ENCODE measurements at places on chromosomes 4 and X. TPM values are rescaled to one million over a fixed set of nuclear protein-coding genes. Genes with fewer than 3 reads are reported as not detected.

DNA sequence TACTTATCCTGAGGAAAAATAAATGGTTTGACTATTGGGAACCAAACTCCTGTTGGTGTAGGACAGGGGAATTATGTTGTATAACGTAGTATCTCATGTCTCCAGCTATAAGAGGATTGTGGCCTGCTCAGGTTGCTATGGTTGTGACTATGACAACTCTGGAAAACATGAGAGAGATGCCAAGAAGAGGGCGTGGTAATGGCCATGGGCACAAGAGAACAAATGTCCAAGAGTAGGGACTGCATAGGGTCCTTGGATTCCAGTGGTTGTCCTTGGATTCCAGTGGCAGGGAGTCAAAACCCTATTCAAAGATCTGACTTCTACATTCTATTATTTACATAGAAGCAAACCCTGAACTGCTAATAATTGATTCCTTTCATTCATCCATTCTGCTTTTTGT is 6.8 kb upstream of the MOB1B start:
- no peaks in the 10 kb centered on the region for H3K36me3 ChIP-seq
- DNase-seq: no peak
- no peaks in the 10 kb centered on the region for H3K27me3 ChIP-seq
- no peaks in the 10 kb centered on the region for H3K4me1 ChIP-seq

GRCh38 chr4:100311181-100311580 is 120.9 kb upstream of the DDIT4L start:
- no peak overlapping the region for H3K27ac ChIP-seq
- no peak overlapping the region for H3K4me3 ChIP-seq
- no peaks in the 10 kb centered on the region for H3K27me3 ChIP-seq
- H3K36me3 ChIP-seq: no peaks in the 10 kb centered on the region

The ELK1 gene
- total RNA-seq: 49.8 TPM

DNA sequence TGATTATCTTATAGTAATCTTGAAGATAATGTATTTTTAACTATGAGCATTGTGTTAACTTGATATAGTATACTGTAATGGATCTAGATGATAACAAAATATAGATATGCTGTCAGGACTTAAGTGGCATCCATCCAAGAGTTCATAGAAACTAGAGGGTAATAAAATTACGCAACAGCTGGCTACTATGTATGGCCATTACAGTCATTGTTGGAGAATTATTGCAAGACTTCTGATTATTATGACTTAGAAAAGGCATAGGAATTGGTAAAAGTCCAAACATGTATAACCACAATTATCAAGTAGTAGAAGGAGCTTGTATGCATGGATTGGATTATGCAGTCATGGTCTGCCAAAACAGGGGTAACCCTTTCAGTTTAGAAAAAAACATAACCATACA is 9.5 kb downstream of the OGT start:
- peaks cover 28% of the 10 kb centered on the region for H3K36me3 ChIP-seq
- no peaks in the 10 kb centered on the region for H3K4me1 ChIP-seq
- H3K4me3 ChIP-seq: no peak overlapping the region
- DNase-seq: no peak
- H3K27me3 ChIP-seq: no peaks in the 10 kb centered on the region

DNA sequence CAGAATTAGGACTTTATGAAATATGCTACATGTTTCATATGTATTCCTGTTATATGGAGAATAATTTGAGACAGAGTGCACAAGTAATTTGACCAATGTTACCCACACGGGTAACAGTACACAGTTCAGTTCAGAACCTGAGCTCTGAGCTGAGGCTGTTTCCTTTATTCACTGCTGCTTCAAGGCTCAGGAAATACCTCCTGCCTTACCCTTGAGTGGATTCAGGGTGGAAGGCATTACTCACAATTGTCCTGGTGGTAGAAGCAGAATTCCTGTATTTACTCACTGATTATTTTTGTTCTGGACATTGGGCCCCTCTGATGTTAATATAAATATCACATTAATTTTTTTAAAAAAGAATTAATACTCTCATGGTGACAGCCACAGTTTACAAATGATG is 73.5 kb upstream of the CAMK2D start:
- DNase-seq: no peak
- H3K4me1 ChIP-seq: no peaks in the 10 kb centered on the region
- no peak overlapping the region for H3K27ac ChIP-seq
- H3K27me3 ChIP-seq: no peaks in the 10 kb centered on the region
- no peak overlapping the region for H3K4me3 ChIP-seq
- no peaks in the 10 kb centered on the region for H3K36me3 ChIP-seq

The DCLK2 gene
- 0.33 TPM for total RNA-seq

The HAND2 gene
- not detected for total RNA-seq

The BMX gene
- total RNA-seq: not detected

- no peak overlapping the region for H3K27ac ChIP-seq
- DNase-seq: no peak
- H3K4me1 ChIP-seq: peaks cover 12% of the 10 kb centered on the region
- H3K36me3 ChIP-seq: no peaks in the 10 kb centered on the region
- H3K4me3 ChIP-seq: no peak overlapping the region
Observed at GRCh38 chr4:140085062-140085622, 68.8 kb downstream of the MAML3 start.
